Thoracic aorta (tissue), 2 donors: ENCODE measurements at places on chromosomes 12 and 14. TPM values are rescaled to one million over a fixed set of nuclear protein-coding genes. Genes with fewer than 3 reads are reported as not detected.

DIO3 gene
- 0.41 TPM for total RNA-seq

IL23A gene
- total RNA-seq = not detected

GLT8D2 gene
- 30.4 TPM for total RNA-seq

PIK3C2G gene
- total RNA-seq = not detected

B4GALNT3 gene
- 16.8 TPM for total RNA-seq

WIF1 gene
- not detected for total RNA-seq

GDF3 gene
- total RNA-seq = not detected

CCDC38 gene
- total RNA-seq = not detected

ACOT6 gene
- not detected for total RNA-seq

DLK1 gene
- total RNA-seq = not detected

PRB3 gene
- total RNA-seq = not detected

ETNK1 gene
- total RNA-seq = 24.9 TPM

GDF11 gene
- total RNA-seq = 3.0 TPM

SLC6A12 gene
- 1.8 TPM for total RNA-seq

CIROP gene
- total RNA-seq = 1.1 TPM

CARMIL3 gene
- not detected for total RNA-seq

CRIP1 gene
- 325 TPM for total RNA-seq

ACRBP gene
- 9.1 TPM for total RNA-seq

FOXA1 gene
- total RNA-seq = not detected

LRFN5 gene
- 0.41 TPM for total RNA-seq

RNASE3 gene
- total RNA-seq = not detected

MORN3 gene
- 0.78 TPM for total RNA-seq

NEMP1 gene
- total RNA-seq = 6.9 TPM

BLTP3B gene
- total RNA-seq = 62.5 TPM

ZNF891 gene
- total RNA-seq = 5.4 TPM

TAS2R31 gene
- total RNA-seq = 2.7 TPM

ALDH1L2 gene
- 16.5 TPM for total RNA-seq

ZNF605 gene
- total RNA-seq = 7.0 TPM

FGF6 gene
- not detected for total RNA-seq

RTL1 gene
- total RNA-seq = not detected

KCNH5 gene
- total RNA-seq = not detected

SLC38A6 gene
- 39.4 TPM for total RNA-seq

TBC1D30 gene
- 19.0 TPM for total RNA-seq

METTL17 gene
- total RNA-seq = 94.8 TPM

SLC39A5 gene
- total RNA-seq = not detected

TNS2 gene
- 292 TPM for total RNA-seq

RERGL gene
- 9.0 TPM for total RNA-seq
